ENCODE measurements at places on chromosomes 16 and 17.

DNA sequence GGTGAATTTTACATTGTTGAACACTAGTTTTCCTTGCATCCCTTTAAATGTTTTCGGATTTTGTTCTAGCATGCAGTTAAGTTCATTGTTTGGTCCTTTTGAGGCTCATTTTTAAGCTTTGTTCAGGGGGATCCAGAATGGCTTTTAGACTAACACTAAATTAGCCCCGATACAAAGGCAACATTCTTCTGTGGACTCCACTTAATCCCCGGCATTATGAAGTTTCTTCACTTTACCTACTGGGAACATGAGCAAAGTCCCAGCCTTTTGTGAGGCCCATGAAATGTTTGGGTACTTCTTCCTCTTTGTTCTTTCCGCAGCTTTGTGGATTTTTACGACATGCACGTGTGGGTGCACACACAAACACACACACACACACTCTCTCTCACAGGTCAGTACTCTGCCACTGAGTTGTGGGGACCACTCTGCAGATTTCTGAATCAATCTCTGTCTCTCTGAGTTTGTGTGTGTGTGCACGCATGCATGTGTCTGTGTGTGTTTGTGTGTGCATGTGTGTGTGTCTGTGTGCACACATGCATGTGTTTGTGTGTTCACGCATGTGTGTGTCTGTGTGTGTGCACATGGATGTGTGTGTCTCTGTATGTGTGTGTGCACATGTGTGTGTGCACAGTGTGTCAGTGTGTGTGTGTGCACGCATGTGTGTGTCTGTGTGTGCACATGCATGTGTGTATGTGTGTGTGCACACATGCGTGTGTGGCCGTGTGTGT is 240.4 kb upstream of the TNRC6C start:
- no peak for DNase-seq

DNA sequence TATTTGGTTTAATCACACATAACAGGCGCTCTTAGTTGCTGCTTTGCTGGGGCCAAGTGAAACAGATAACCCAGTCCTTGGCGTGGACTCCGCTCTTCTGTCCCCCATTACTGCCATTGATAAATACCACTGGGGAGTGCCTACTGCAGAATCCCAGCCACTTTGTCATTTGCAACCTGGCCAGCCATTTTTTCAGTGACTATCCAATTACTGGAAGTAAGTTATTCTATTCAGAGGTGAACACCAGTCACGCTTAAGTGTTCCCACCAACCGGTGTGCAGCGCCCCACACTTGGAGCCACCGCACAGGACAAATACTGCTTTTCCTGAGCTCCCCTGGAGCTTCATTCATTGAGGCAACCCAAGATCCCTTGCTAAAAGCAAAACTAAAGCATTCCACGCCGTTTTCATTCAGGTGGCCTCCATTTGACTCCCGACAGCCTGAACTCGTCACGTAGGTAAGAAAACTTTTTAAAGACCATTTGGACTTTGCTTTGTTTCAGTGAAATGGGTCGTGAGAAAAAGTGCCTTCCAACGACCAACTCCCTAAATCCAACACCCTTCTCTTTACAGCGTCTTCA is 1.8 kb downstream of the USP7 start:
- no peak for DNase-seq

- no peak for DNase-seq
Observed at GRCh38 chr17:83026311-83026811, 53.0 kb upstream of the METRNL start.

DNA sequence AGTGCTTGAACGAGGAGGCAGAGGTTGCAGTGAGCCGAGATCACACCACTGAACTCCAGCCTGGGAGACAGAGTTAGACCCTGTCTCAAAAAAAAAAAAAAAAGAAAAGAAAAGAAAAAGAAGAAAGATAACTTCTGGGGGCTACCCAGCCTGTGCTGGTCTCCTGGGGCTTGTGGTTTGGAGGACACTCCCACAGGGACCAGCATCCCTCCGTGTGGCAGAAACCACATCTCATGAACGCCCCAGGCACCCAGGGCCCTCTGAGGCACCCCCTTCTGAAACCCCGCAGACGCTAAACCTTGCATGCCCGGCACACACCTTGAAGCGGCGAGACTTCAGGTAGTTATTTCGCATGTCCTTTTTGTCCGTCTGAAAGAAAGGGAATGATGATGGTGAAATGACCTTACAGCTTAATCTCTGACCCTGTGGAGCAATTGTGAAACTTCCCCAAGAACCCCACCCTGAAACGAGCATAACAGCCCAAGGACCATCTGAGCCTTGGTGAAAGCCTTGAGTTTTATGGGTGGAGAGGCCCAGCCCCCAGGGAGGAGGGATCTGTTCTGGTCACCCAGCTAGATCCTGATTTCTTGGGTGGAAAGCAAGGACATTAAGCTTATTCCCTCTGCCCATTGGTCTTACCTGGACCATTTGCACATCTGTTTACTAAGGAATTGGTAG is 55.0 kb downstream of the CNGB1 start:
- DNase-seq: no peak

DNA sequence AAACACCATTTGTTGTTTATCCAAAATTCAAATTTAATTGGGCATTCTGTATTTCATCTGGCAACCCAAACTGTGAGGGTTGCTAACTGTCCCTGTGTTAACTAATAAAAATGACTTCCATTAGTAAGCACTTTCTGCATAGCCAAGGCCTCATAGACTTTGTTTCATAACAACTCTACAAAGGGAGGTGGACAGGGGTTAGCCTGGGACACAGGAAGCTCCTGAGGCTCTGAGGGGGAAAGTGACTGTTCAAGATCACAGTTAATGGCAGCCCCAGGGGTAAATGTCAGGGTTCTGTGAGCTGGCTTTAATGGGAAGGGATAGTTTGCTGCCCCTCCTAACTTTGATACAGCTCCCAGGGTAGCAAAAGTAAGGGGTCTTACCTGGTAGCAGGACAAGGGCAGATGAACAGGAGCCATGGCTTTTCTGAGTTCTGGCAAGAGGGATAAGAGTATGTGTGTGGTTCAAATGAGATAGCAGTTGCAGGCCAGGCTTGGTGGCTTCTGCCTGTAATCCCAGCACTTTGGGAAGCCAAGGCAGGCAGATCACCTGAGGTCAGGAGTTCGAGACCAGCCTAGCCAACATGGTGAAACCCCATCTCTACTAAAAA is 2.2 kb downstream of the HEATR9 start:
- DNase-seq: no peak

GRCh38 chr17:13843862-13844635 is 225.3 kb upstream of the COX10 start:
- no peak for DNase-seq

DNA sequence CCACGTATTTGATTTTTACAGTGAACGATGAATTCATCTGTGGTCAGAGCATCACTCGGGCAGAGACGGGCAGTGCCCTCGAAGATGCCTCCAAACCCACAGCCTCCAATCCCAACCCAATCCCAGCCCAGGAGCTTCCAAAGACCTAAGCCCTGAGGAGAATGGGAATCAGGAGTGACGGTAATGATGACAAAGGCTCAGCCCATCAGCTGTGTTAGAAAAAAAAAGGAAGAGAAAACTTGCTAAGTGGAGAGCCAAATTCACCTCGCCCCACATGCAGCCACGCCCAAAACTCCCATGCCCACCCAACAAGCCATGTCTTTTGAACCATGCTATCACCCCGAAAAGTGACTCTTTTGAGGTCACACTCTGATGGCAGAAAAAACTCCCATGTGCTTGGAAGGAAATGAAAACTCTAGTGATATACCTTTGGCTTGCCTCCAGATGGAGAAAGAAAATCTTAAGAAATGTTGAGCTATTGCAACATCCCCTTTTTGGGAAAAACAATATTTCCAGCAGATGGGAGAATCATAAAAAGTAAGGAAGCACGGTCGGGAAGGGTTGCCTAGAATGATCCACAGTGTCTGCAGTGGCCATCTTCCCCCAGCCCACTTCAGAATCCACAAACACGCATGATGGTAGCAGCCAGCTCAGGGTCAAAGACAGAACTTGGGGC is 37.7 kb downstream of the XYLT1 start:
- DNase-seq: no peak
